ENCODE measurements at places on chromosomes 16 and 17. TPM values are rescaled to one million over a fixed set of nuclear protein-coding genes. Genes with fewer than 3 reads are reported as not detected.

CHAD gene
- total RNA-seq: not detected

SHCBP1 gene
- 1.8 TPM for total RNA-seq

MAPK8IP3 gene
- total RNA-seq: 135 TPM

PHB1 gene
- total RNA-seq: 28.7 TPM

HOXB7 gene
- total RNA-seq: 0.10 TPM

KCNJ18 gene
- not detected for total RNA-seq

NAT9 gene
- 14.9 TPM for total RNA-seq

TPPP3 gene
- 5.6 TPM for total RNA-seq

GPRC5B gene
- total RNA-seq: 0.21 TPM

SLFN12L gene
- 53.3 TPM for total RNA-seq

HS3ST3A1 gene
- 1.7 TPM for total RNA-seq

USP43 gene
- 0.21 TPM for total RNA-seq

CNTROB gene
- total RNA-seq: 9.2 TPM

KRTAP16-1 gene
- total RNA-seq: 0.21 TPM

CA5A gene
- total RNA-seq: under 0.01 TPM

PABPN1L gene
- total RNA-seq: not detected

KRTAP1-5 gene
- not detected for total RNA-seq

RGS9 gene
- total RNA-seq: 3.5 TPM

KRTAP2-1 gene
- not detected for total RNA-seq

DRC3 gene
- not detected for total RNA-seq

CDYL2 gene
- 8.2 TPM for total RNA-seq
